ENCODE measurements at places on chromosomes 1 and 21.

DNA sequence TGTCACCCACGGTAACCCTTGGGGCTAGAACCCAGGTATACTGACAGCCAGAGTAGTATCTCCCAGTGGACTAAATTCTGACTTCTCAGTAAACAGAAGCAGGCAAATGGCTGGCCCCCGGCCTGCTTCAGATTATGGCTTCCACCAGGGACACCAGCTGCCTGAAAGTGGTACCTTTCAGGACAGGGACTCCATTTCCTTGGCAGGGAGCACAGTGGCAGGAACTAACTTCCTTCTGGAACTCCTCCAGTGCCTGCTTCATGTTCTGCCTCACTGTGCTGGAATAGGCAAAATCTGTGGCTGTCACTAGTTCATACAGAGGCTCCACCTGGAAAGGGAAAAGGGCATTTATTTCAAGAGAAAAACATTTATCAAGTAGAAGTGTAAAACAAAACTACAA lies 32.7 kb downstream of the C8B start:
- no peak for DNase-seq

- no peak for DNase-seq
Measured at GRCh38 chr1:186283374-186283773, 91.7 kb downstream of the TPR start.

DNA sequence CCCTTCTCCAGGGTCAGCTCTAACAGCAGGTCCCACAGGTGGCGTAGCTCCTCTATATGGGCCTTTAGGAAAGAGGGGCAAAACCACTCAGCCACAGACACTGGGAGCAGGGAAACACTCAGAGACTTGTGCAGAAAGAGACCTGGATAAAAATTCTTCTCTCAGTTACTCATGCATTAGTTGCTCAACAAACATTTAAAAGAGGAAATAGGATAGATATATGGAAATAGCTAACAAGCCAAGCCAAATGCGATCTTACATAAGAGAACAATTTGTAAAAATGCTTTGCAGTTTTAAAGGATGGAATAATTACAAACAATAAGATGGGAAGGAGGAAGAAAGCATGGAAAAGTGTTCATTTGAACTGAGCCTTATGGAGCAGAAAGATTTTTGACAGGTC lies 4.9 kb downstream of the SPTA1 start:
- no peak for DNase-seq

DNA sequence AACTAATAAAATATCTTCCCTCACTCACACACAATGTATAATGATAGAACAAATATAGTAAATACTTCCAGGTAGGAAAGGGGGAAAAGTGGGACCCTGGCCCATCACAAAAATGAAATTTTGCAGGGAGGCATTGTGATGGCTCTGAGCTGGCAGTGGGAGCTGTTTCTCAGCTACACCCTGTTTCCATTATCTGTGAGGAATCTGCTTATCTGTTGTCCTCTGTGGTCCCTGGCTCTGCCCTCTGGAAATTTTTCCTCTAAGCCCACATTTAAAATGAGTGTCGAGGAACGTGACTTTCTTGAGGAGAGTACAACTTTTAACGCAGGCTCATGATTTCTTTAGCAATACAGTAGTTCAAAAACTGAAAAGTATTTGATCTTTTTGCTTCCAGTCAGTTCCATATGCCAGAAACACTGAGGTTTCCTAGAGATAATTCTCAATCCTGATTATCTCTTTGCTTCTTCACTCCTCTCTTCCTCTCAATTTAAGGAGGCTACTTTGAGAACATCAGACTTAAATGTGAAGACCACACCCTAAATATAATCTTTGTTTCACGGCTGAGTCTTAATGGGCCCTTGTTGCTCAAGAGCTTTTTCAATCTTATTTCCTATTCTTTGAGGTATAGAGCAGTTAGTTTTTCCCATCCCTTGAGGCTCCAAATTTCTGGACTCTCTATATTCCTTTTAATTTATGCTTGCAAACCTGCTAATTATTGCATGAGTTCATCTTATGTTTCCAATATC lies 5.0 kb upstream of the EEIG2 start:
- no peak for DNase-seq

DNA sequence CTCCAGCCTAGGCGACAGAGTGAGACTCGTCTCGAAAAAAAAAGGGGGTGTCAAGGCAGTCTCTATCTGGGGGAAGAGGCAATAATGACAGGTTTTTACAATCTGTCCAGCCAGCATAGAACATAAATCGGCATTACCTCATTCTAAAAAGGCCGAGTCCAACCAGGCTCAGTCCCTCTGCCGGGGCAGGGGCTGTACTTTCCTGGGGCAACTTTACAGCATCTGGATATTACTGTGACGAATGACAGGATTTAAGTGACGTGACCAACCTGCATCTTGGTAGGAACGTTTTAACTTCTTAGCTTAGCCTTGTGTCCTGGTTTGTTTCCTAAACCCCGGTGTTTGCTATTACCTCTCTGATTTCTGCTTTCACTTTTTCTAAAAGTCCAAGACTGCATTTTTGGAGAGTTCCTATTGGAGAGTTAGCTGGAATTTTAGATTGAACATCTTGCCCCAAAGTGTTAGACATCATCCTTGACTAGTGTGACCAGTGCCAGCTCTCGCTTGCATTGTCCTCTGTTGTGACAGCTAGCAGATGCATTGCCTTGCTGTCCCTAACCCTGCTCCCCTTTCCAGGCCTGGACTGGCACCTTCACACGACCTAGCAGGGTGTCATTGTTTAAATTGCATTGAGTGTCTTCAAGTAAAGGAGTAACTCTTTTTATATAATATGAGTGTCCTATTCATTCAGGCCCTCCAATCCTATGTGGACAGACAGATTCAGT lies 96.5 kb downstream of the TGFBR3 start:
- no peak for DNase-seq

GRCh38 chr21:29305068-29305467 lies 6.3 kb downstream of the BACH1 start:
- DNase-seq, result no peak

- no peak for DNase-seq
Measured at GRCh38 chr1:94113589-94114226, 7.2 kb downstream of the ABCA4 start.

DNA sequence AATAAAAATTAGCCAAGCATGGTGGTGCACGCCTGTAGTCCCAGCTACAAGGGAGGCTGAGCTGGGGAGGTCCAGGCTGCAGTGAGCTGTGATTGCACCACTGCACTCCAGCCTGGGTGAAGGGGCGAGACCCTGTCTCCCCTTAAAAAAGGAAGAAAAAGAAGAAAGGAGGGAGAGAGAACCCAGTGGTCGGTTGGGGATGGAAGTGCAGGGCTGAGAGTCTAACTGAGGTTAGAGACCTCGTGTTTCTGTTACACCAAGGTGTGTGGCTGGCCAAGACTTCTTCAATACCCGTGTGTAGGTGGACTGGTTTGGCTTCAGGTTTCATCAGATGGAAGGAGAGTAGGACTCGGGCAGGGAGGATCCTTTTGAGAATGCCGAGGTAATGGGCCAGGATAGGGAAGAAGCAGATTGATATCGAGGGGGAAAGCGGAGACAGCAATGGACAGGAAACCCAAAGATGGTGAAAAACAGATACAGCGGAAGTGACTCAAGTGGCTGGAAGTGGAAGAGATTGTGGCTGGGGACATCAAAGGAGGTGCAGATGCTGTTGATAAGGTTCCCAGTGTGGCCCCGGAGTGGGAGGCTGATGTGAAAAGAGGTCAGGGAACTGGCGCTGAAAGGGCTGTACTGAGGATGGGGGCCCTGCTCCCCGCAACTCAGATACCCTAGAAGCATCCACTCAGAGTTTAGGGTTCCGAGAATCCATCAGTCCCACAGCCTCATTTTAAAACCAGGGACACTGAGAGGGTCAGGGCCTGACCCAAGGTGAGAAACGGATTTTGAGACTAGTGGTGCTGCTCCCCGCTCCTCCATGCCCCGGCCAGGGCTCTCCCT lies 681 bp upstream of the UBXN10 start:
- DNase-seq, result peak; percentile 47

- DNase-seq, result no peak
Measured at GRCh38 chr1:44146536-44147361, 5.3 kb upstream of the KLF18 start.

- DNase-seq, result no peak
Measured at GRCh38 chr1:150151291-150152181, 1.8 kb downstream of the PLEKHO1 start.

GRCh38 chr1:32715901-32716311 lies 13.3 kb upstream of the SYNC start:
- DNase-seq, result no peak

Measured in stimulated activated CD4-positive, alpha-beta T cell treated with anti-CD3 and anti-CD28 coated beads, Interleukin-4, amount 100 ng/mL, for 48 hours (primary cell).